ENCODE measurements at places on chromosomes 6 and 20.

- DNase-seq = no peak
Observed at GRCh38 chr6:36357872-36358225, 21.2 kb upstream of the BNIP5 start.

DNA sequence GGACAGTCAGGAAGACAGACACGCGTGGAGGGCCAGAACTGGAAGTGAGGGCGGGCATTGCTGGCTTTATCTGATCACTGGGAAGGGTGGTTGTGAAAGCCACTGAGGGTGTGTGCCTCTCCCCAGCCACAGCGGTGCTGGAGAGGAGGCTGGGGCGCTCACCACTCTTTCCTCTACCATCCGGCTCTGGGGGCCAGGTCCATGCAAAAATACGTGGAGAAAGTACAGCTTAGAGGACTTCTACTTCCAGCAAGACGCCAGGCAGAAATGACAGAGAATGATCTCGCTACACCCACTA lies 148.8 kb upstream of the RPS6KA2 start:
- DNase-seq = no peak

DNA sequence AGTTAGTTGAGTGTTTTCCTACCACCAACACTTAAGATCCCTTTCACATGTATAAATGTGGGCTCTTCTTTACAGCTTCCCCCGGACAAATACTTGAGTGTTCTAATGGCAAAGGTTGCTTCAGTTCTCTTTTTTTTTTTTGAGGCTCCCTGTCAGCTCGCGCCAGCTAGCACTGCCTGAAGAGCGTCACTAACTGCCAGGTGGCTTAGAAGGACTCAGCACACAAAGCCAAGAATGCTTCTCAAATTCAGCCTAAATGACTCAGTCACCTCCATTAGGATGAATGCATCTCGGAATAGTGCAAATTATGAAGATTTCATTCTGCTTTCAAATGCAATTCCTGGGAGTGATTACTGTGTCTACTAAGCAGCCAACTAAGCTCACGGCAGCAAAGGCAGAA lies 150.7 kb upstream of the BTBD3 start:
- DNase-seq = no peak

- DNase-seq = no peak
Observed at GRCh38 chr6:106037060-106037459, 49.1 kb upstream of the PRDM1 start.

DNA sequence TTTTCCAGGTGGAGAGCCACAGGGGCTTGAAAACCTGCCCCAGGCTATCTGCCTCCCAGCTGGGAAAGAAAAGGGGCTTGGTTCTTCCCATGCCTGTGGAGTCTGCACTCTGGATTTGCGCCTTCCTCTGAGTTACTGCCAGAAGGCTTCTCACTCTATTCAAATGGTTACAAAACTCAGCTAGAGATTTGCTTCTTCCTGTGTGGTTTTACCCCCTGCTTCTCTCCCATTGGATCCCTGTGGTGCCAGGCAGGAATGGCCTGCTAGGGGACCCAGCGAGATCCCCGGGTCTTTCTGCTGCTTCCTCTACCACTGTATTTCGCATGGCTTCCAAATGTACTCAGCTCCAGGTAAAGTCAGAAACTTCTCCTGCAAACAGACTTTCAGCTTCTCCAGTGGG lies 192.0 kb upstream of the HS3ST5 start:
- peak; percentile 76 for DNase-seq

- DNase-seq = no peak
Observed at GRCh38 chr20:61733891-61734732, 331.6 kb downstream of the TAF4 start.

GRCh38 chr6:98769546-98769945 lies 64.8 kb upstream of the POU3F2 start:
- no peak for DNase-seq

- no peak for DNase-seq
Observed at GRCh38 chr20:4788314-4788713, 66.6 kb downstream of the PRND start.

- no peak for DNase-seq
Observed at GRCh38 chr20:47354464-47354713, 2.1 kb downstream of the ZMYND8 start.

- DNase-seq = no peak
Observed at GRCh38 chr6:151690303-151690702, 117.2 kb upstream of the ESR1 start.

DNA sequence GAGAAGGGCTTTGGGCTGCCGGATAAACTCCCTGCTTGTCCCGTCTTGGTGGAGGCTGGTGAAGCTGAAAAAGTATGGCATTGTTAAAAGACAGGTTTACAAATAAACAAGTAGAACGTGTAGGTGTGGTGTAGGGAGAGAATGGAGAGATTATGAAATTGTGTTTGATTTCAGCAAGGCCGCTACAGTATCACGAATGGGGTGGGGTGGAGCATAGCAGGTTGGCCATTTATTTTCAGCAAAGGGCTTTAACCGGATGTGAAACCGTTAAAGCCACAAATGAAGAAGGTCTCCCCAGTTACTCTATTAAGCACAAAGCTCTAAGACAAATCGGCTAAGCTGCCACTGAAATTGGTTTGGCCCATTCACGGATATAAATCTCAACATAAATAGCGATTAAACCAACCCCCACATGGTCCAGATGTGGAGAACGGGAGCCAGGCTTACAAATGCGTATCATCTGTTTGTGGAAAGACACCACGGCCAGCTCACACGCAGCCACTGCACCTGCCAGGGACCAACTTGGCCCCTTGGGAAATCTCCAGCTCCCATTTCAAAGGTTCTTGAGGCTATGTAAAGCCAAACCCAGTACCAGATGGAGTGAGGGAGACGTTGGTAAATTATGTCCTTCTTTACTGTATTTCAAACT lies 94.0 kb downstream of the ZMYND8 start:
- no peak for DNase-seq

DNA sequence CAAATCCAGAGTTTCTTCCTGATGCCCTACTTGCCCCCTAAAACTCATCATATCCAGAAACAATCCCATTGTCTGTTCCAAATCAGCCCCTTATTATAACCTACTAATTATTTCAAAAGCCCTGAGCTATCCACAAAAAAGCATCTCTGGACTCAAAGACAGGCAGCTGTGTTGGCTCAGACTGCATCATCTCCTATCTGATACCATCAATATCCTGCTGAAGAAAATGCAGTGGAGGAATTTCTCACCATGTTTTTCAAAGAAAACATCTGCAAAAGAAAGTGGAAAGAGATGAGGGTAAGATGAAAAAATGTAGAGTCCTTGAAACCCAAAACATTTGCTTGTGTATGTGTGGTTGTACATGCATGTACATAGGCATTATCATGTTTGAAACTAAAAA lies 153.0 kb upstream of the DEFB112 start:
- DNase-seq = no peak

DNA sequence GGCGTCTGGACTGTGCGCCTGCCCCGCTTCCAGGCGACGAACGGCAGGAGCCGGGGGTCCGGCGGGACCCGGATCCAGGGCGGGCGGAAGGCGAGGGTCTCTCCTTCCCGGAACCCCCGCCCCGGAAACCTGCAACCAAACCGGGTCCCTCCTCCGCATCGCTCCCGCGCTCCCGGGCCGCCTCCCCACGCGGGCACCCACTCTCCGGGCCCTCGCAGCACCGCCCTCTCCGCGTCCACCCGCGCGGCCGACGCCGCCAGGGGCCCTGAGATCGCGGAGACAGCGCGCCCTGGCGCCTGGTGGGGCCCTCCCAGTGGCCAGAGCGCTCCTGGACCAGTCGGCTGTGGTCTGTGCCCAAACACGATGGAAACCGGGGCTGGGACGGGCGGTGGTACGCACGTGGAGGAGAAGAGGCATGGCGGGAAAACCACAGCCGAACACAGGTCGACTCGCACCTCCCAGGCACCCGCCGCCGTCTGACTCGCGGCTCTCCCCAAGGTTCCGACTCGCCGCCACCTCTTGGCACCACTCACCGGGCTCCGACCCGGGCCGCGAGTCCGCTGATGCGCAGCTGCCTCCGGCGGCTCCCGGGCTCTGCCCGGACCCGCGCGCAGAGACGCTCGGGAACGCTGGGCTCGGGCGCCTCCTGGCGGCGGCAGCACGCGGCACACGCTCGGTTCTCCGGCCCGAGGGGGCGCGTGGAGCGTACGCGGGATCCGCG lies 7.9 kb downstream of the NKX2-2 start:
- DNase-seq = no peak

DNA sequence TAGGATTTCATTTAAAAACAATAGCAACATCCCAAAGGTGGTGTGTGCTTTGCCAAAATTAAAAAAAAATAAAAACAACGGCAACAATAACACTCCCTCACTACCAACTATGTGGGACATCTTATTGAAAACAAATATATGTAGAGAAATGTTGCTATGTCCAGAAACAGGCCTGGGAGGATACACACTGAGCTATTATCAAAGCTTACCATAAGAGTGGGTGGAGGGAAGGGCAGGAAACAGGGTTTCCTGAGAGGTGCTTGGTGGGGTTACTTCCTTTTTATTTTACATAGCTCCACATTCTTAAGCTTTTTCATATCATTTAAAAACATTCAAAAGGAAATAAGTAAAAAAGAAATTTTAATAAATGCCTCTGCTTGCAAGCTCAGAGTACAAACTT lies 150.0 kb upstream of the RIPOR2 start:
- DNase-seq = no peak

- no peak for DNase-seq
Observed at GRCh38 chr6:11298651-11299420, 66.4 kb upstream of the NEDD9 start.

DNA sequence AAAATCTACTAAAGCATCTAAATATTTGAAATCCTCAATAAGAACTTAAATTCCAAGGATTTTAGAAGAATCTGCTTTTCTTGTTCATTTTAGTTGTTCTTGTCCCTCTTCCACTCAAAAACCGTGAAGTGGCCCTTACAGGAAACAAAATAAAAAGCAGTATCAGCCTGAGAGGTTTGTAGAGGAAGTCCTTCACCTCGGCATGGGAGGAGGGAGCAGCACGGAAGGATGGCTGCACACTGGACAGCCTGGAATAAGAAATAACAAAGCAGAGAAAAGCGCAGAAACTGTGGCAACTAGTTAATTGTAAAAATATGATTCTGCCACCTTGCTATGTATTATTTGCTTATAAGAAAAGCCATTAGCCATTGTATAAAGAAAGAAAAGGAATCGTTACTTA lies 46.1 kb downstream of the RALGAPA2 start:
- DNase-seq = no peak

DNA sequence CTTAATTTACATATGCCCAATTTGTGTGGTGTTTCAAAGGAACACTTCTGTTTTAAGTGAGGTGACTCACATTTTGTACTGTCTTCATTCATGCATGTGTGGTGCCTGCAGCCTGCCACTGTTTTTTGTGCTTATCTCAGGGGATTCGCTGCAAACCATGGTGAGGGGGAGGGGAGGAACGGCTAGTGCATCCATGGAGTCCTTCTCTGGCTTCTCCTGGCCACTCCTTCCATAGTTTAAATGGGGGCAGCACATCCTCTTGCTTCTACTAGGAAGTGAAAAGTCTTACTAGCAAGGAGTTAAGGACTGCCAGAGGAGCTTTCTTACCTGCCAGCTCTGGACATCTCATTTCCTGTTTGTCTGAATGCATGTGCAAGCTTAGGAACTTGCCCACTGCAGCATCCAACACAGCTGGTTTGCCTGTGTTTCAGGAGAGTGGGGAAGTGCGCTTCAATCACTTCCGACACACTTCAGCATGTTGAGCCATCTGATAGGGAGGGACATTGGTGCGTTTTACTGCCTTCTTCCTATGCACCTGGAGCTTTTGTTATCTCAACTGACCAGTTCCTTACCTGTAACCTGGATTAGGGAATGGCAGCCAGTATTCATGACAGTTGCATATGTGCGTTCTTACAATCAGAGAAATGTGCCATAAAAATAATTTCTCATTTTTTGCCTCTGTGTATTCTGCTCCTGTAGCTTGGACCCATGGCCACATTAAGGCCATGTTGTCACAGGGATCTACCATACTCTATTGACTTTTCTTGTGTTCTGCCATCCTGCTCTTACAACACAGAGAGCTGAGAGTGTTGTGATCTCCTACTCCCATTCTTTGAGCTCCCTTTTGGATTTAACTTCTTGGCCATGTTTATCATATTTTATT lies 211.3 kb downstream of the ARID1B start:
- no peak for DNase-seq

DNA sequence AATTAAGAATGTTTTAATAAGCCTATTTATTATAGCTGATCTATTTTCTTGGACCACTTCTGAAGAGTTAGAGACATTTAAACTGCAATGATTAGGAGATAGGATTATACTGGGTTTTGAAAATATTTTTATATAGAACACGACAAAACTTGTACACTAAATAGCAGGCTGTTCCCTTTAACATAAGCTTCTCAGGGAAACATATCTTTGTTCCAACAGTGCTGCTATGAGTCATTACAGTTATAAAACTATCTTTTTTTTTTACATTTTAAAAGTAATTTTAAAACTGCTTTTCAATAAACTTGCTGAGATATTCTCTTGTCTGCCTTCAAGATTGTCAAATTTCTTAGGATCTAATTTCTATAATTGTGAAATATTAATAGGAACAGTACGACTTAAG lies 389.1 kb downstream of the ARHGAP18 start:
- no peak for DNase-seq

GRCh38 chr6:31042806-31043205 lies 32.5 kb downstream of the MUC22 start:
- DNase-seq = peak; percentile 20

DNA sequence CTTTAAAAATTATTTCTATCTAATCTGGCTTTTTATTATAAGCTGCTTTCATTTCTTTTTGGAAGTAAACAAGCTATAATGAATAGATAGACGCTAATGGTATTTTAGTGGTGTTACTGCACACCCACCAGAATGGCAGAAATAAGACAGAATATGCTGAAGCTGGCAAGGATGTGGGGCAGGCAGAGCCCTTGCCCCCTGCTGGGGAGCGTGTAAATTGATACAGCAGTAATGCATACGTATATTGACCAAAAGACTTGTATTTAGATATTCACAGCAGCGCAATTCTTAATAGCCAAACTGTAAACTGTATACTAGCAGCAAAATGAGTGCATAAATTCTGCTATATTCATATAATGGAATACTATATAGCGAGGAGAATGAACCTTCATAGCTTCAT lies 35.3 kb downstream of the TMEM181 start:
- DNase-seq = no peak

DNA sequence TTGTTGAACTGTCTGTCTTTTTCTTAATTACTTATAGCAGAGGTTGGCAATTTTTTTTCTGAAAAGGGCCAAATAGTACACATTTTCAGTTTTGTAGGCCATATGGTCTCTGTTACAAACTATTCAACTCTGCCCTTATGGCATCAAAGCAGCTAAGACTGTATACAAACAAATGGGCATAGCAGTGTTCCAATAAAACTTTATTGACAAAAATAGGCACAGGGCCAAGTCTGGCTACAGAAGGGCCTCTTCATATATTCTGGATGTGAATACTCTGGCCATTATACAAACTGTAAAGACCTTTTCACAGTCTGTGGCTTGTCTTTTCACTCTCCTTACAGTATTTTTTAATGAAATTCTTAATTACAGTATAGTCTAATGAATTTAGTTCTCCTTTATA lies 132.1 kb downstream of the PREX1 start:
- DNase-seq = no peak

DNA sequence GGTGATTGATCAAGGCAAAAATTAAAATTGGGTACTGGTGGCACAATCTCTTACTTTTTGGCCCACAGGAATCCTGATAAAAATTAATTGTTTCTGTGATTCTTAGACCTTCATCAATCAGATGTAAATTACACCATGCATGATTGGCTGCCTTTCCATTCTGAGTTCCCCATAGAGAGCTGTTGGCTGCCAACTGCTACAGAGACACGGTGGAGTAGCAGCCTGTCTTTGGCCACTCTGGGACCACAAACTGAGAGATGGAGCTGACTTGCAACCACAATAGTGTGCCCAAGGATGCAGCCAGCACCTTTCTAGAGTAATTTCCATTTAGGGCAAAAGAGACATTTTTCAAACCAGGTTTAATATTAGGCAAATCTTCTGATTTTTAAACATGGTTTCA lies 274.3 kb upstream of the MMS22L start:
- no peak for DNase-seq
